ENCODE measurements at places on chromosomes 3 and 15. TPM values are rescaled to one million over a fixed set of nuclear protein-coding genes. Genes with fewer than 3 reads are reported as not detected.

DNA sequence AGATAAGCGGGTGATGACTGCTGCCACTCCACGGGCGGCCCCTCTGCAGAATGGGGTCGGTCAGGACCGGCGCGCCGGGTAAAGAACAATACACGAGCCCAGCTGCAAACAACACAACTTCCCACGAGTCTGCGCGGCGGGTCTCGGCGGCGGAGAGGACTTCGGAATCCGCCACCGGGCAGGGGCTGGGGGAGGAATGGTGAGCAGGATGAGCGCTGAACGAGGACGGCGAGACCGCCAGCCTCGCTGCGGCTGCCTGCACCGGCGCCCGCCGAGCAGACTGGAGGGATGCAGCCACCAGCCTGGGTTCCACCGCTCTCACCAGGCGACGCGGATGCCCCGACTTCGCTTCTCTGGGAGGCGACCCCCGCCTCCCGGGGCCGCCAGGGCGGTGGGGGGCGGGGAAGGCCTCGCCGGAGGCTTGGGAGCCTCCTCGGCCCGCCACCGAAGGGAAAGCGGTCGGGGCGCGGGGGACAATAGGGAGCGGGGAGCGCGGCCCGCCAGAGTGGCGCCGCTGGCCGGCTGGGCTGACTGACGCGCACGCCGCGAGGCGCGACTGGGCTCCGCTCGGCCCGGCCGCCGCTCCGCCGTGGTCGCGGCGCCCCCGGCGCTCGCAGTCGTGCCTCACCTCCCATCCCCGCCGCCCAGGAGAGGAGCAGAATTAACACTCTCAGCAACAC is 515 bp downstream of the ADAM10 start:
- peak; percentile 54 for DNase-seq

LRTM1 gene
- not detected for total RNA-seq

CPNE9 gene
- total RNA-seq, result 0.29 TPM

GRCh38 chr15:98954411-98954810 is 53.2 kb downstream of the PGPEP1L start:
- DNase-seq, result peak; percentile 86

- no peak for DNase-seq
Measured at GRCh38 chr3:66809595-66809958, 188.5 kb upstream of the KBTBD8 start.

GRCh38 chr3:42061713-42062380 is 29.3 kb upstream of the TRAK1 start:
- peak; percentile 73 for DNase-seq

DNA sequence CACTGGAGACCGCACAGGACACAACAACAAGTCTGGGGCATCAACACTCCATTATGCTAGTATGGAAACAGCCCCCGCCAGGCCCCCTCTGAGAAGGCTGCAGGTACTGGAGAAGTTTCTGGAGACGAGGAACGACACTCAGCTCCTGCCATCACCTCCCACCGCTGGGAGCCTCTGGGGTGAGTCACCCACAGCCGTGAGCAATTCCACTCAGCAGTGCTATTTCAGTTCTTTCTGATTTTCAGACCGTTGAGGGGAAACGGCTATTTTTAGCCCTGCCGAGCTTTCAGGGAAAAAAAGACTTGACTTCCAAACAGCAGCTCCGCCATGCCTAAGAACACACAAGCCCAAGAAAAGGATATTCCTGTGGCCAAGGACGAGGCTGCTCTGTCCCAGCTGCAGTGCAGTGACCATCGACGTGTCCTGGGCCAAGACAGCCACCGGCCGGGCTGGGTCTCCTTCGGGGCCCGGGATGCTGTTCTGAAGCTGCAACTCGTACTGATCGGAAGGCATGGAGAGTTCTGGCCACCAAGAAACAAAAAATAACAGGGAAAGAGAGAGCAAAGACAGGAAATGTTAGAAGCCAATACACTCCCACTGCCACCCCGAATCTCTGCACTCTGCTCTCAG is 40.8 kb downstream of the NUP210 start:
- no peak for DNase-seq

RBP2 gene
- not detected for total RNA-seq

GRCh38 chr3:128311441-128311844 is 155.2 kb downstream of the DNAJB8 start:
- peak; percentile 13 for DNase-seq

DNA sequence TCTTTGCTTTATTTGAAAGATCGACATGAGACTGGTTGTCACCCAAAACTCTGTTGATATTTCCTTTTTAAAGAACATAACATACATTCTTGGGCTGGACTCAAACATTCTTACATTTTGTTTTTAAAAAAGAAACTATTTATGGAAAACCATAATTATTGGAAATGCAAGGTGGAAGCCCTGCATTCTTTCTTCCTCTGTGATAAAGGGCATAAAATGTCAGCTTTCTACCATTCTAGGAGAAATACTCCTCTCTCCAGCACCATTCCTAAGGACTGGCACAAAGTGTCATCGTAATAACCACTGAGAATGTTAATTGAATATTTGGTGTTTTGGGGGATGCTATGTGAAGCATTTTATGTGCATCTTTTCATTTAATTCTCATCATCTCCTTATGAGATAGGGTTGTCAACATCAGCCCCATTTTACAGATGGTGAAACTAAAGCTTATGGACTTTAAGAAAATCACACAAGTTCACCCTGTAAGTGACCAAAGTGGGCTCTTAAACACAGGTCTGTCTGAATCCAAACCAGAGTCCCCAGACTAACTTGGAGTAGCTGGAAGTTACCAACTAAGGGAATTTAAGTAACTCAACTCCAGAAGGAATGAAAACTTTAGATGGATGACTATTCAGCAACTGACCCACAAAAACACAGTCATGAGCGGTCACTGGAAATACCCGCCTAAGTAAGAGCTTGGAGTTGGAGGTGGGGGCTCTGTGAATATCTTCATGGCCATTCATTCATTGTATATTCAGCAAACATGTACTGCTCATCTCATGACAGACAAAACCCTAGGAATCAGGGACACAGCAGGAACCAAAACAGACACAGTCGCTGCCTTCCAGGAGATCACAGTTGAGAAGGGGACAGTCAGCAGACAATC is 45.9 kb upstream of the LMCD1 start:
- no peak for DNase-seq

DNA sequence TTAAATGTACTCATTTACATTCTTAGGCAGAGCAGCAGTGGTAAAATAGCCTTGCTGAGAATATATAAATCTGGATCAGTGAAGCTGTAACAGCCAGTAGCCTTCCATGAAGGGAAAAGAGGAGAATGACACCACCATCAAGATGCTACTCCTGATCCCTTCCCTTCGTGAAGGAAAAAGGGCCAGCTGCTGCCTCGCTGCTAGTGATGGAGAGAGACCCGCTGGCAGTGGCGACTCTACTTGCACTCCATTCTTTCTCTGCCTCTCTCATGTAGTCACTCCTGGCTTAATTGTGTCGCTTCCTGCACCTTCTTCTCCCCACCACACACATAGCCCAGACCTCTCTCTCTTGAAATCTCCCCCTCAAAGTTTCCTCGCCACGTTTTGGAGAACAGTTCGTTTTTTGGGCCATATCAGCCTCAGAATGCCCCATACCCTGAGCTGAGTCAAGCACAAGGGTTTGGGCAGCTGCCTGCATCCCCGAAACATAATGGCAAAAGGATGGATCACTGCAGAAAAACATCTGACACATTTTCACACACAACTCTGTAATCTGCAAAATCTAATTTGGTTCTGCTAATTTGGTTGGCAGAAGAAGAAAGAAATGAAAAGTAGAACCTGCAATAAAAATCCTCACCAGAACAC is 460.3 kb upstream of the IL12A start:
- DNase-seq, result no peak

DNA sequence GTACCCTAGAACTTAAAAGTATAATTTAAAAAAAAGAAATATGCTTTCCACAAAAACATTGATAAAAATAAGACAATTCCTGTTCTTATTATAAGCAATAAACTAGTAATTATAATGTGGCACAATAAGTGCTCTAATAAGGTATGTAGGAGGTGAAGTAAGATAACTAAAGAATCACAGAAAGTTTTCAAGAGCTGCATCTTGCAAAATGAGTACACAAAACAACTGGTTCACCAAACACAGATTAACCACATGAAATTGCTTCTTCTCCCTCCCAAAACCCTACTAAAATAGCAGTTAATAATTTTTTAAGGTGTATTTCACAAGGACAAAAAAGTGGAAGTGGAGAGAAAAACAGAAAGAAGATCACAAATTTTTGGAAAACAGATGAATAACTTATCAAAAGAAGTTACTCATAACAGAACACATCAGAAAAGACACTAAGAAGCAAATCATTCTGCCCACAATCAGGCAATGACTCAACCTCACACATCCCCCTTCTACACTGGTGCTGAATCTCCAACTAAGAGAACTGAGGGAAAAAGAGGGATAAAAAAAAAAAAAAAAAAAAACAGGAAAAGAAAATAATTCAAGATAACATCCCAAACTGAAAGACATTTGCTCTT is 64.2 kb downstream of the TBC1D5 start:
- DNase-seq, result no peak

DNA sequence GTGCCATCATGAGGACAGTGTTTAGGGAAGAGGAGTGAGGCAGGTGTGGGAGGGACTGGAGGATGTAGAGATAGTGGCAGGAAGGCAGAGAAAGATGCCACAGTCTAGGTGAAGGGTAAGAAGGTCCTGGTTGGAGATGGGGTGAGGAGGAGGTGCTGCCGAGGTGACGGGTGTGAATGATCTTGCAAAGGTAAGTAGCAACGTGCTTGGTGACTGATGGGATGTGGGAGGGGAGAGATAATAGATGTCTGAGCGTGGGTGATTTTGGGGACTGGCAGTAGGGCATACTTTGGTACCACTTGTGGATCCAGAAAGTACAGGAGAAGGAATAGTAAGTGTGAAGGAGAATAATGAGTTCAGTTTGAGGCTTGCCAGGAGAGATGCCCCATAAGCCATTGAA is 27.2 kb downstream of the EPHB3 start:
- no peak for DNase-seq

- DNase-seq, result no peak
Measured at GRCh38 chr3:149906036-149906435, 64.7 kb downstream of the PFN2 start.

SCN11A gene
- 34.5 TPM for total RNA-seq

GRIP2 gene
- total RNA-seq, result 2.3 TPM

ANKRD63 gene
- total RNA-seq, result not detected

STRA6 gene
- 50.9 TPM for total RNA-seq

DNA sequence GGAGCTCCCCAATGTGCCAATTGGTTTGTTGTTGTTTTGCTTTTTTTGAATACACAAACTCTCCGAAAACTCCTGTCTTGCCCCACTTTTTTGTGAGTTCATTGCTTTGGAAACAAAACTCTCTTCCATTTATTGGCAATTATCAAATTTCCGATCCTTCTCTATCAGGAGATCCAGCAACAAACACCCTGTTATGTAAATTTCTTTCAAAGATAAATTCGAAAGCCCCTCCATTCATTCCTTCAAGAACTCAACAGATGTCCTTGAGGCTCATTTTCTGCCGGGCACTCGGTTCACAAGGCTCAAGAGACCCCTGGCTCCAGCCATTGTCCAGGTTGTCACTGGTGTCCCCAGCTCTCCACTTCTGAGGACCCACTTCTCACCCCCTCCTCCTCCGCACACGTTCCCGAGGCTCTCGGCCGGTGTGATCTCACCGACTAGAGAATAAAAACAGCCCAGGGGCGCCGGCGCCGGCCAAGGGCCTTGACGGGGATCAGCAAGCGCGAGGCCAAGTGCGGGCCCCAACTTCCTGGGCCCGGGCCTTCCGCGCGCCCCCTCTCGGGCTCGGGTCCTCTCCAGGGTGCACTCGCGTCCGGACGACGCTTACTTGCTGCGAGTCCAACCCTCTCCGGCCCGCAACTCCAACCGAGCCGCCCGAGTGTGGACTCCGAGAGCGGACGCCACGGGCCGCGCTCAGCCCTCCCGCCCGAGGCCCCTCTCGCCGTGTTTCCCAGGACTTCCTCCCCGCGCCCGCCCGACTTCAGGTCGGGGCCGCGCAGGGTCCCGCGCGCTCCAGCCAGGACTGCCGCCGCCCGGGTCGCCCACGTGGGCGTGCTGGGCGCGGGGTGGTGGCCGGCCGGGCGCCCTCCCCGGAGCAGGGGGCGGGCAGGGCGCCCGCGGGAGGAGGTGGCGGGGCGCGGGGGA is 533 bp upstream of the SMAD3 start:
- peak; percentile 67 for DNase-seq

DNA sequence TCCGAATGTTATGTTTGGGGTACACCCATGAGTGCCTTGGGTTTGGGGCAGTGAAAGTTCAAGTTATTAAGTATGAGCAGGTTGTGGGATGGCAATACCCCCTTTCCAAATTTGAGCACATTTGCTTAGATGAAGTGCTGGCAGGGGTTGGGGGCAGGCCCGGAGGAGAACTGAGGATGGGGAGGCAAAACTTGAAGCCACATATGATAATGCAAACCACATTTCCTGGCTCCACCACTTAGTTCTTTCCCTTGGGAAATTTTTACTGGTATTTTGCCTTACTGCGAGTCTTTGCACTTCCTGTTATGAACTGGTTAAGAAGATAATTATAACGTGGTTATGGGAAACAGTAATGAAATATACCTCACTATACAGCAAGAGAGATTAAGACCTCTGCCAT is 336.0 kb upstream of the ONECUT1 start:
- DNase-seq, result no peak

DNA sequence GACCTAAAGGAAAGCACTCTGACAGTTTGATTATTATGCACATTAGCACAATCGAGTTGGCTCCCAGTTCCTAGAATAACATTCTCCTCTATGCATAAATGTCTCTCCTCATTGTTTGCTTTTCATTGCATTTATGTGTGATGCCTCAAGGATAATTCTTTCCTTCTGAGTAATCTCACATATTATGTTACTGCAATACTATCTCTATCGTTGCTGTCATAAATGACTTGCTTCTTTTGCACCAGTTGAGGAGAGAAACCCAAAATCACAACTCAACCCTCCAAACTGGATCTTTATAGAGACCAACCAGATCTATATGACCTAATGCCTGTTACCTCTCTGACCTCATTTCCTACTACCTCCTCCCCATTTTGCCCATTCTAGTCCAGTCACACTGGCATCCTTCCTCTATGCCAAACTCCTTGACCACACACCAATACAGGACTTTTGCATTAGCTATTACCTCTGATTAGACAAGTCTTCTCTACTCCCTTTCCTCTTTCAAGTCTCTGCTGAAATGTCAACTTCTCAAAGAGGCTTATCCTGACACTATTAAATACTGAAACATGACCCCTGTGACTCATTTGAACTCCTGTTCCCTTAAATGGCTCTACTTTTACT is 1026.0 kb downstream of the TUSC7 start:
- no peak for DNase-seq

ITGA11 gene
- 22.8 TPM for total RNA-seq

DNA sequence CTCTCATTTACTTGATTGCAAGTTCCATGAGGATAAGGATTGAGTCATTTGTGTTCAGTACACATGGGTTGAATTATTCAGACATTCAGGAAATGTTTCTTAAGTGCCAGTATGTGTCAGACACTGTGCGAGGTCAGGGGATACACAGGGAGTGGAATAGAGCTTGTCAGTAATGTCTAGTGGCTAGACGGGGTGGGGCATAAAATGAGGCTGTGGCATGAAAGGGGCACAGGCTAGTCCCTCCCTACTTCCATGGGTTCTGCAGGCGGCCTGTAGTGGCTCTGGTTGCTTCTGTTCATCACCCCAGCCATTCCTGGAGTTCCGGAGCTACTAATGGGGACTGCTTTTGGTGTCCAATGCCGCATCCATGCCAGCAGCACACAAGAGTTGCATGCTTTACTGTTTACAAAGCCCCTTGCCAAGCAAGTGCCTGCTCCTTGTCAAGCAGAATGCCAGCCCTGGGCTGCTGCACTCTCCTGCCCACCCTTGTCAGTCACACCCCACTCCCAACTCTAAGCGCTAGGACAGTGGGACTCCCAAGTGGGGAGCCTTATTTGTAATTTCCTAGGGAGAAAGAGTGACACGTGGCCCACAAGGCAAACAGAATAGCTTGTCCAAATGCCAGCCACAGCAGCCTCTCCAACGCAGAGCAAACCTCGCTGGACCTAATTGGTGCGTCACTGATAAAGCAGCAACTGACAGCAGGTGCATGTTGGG is 70.8 kb downstream of the RAB11A start:
- DNase-seq, result no peak
